ENCODE measurements at places on chromosomes 7 and 10.

GRCh38 chr7:99027241-99027640, 116.7 kb downstream of the SMURF1 start:
- no peak for DNase-seq

DNA sequence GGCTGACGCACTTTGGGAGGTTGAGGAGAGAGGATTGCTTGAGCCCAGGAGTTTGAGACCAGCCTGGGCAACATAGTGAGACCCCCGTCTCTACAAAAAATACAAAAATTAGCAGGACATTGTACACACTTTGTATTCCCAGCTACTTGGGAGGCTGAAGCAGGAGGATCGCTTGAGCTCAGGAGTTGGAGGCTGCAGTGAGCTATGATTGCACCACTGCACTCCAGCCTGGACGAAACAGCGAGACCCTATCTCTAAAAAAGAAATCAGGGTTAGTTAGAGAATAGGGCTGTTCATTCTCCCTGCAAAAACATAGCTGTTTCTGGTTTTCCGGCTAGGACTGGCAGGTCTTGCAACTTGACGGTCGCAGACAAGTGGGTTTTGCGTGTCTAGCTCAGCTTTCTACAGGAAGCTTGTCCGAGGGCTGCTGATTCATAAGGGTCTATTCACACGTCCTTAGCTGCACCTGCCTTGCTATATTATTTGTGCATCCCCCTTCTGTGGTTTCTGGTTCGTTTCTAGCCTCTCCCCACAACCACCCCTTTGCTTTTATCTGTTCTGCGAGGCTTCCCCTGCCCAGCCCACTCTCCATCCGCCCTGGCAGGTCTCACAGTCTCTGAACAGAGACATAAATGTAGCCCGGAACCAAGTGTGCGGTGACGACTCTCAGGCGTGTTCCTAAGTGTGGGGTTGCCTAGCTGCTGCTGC, 10.7 kb downstream of the AMZ1 start:
- DNase-seq, result no peak

- DNase-seq, result no peak
These were observed 17.0 kb downstream of the CUBN start for GRCh38 chr10:17112566-17112965.

GRCh38 chr7:55022002-55022985, 3.5 kb downstream of the EGFR start:
- no peak for DNase-seq

DNA sequence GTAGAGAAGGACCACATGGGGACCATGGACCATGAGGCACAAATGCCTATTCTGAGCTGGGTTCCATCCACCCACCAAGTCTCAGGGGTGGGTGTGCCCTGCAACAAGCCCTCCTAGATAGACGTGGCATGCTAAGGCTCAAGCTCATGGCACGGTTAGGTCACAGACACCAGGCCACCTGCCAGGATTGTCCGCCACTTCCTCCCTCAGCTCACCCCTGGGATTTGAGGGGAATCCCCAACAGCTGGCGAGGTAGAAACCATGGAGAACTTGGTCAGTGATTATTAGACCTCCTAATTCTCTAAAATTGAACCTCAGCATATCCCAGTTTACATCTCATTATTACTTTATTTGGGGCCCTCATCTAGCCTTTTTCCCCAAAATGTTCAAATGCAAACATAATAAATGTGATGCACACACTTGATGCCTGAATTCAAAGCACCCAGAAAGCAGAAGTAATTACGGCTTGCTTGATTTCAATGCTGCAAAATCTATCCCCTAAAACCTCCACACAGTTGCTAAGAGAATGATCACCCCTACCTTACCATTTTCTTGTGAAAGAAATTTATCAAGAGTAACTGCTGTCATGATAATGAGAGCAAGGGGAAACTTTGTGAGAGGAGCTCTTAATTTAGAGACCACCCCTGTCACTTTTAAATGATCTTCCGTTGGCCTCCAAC, 366.6 kb upstream of the PFKP start:
- no peak for DNase-seq

DNA sequence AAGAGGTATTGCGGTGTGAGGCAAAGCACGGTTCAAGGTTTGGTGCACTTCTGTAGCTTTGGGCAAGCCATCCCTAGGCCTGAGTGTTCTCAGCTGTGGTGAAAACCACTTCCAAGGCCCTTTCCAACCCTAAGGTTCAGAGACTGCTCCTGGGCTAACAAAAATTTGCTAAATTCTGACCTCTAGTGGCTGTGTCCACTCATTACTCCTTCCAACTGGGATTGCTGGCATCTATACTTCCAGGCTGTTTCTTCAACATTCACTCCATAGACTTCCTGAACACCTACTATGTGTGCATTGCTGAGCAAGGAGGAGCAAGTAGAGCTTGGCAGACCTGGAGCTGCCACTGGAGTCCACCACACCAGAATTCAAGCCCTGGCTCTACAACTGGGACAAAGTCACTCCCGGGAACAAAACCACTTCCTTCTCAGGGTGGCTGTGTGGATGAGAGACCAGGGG, 29.3 kb upstream of the SH3PXD2A start:
- DNase-seq, result no peak

DNA sequence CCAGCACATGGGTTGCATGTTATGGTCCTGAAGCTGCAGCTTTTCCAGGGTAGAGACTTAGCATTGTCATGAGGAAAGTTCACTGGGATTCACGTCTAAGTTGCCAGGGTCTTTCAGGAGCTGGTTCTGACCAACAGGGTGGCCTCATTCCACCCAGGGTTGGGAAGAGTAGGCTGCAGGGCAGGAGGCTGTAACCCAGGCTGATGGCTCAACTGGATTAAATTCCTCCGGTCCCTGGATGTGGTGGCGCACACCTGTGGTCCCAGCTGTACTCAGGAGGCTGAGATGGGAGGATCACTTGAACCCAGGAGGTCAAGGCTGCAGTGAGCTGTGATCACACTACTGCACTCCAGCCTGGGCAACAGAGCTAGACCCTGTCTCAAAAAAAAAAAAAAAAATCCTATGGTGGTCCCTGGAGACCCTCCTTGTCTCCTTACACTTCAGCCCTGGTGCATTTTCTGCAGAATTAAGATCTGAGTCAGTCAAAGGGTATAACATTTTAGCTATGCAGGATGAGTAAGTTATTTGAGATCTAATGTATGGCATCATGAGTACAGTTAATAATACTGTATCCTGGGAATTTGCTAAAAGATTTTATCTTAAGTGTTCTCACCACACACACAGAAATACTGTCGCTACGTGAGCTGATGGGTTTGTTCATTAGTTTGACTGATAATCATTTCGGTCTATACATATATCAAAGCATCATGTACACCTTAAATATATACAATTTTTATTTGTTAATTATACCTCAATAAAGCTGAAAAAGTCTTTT, 44.0 kb downstream of the ASB13 start:
- DNase-seq, result no peak

GRCh38 chr10:108789336-108789735, 1134.0 kb downstream of the XPNPEP1 start:
- no peak for DNase-seq

- no peak for DNase-seq
These were observed 186.4 kb upstream of the RHOBTB1 start for GRCh38 chr10:61130366-61130765.

- DNase-seq, result no peak
These were observed 54.0 kb downstream of the LAMB4 start for GRCh38 chr7:108076156-108076555.

GRCh38 chr7:12970626-12971025, 283.2 kb downstream of the ARL4A start:
- DNase-seq, result no peak

GRCh38 chr7:2063563-2064260, 169.0 kb downstream of the MAD1L1 start:
- no peak for DNase-seq

- DNase-seq, result no peak
These were observed 285.2 kb downstream of the DNAJB6 start for GRCh38 chr7:157622000-157622399.

GRCh38 chr10:51763746-51764145, 64.4 kb upstream of the CSTF2T start:
- DNase-seq, result no peak

DNA sequence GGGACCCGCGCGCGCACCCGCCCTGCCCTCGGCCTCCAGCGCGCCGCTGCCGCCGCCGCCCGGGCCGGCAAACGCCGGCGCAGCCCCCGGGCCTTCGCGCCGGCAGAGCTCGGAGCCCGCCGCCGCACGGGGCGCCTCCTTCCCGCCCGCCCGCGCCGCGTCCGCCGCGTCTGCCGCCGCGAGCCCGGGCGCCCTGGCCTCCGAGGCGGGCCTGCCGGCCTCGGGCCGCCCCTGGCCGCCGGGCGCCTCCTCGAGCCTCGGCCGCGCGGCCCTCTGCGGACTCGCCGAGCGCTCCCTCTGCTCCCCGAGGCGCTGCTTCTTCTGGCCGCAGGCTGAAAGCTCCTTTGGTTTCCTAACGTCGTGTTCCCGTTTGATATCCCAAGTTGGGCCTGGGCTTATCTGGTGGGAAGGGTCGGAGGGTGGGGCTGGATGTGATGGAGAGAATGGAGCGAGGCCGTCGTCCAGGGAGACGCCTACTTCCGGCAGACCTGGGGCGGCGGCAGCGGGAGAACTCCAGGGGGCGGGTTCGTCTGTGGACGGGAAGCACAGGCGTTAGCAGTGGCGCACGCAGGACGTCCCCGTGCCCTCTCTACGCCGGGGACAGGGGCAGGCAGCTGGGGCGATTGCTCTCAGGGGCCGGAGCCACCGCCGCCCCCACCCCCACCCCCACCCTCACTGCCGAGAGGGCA, 221.0 kb downstream of the PHTF2 start:
- DNase-seq, result peak; percentile 79

- DNase-seq, result no peak
These were observed 17.8 kb downstream of the CELF2 start for GRCh38 chr10:11035301-11035991.

DNA sequence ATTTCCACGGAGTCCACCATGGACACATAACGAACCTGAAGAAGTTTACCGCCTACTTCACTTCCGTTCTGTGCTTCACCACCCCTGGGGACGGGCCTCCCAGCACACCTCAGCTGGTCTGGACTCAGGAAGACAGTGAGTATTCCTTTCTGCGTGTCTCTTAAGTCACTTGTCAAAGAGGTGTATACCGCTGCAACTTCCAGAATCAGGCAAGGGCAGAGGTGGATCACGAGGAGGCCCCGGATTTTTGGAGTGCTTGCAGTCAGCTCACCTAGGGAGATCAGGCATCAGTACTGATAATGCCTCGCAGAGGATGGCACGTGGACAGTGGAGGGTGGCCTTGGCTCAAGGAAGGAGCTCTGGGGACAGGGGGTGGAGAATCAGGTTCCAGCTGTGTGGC, 630.4 kb upstream of the FOXK1 start:
- DNase-seq, result no peak

DNA sequence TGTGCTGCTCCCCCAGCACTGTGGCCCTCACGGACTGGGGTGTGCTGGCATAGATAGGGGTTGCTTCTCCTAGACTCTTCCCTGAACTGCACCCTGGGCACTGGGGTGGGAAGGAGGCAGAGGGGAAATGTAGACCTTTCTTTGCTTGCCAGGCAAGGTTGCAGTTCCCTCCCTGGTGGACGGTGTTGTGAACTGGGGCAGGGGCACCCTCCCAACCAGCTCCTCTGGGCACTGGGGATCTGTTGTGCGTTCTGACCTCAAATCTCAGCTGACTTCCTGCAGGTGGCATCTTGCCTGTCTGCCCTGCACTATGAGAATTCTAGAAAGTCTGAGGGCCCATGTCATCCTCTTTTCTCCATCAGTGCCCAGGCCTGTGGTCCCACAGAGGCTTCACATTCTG, 53.9 kb downstream of the ARHGAP22 start:
- DNase-seq, result no peak

DNA sequence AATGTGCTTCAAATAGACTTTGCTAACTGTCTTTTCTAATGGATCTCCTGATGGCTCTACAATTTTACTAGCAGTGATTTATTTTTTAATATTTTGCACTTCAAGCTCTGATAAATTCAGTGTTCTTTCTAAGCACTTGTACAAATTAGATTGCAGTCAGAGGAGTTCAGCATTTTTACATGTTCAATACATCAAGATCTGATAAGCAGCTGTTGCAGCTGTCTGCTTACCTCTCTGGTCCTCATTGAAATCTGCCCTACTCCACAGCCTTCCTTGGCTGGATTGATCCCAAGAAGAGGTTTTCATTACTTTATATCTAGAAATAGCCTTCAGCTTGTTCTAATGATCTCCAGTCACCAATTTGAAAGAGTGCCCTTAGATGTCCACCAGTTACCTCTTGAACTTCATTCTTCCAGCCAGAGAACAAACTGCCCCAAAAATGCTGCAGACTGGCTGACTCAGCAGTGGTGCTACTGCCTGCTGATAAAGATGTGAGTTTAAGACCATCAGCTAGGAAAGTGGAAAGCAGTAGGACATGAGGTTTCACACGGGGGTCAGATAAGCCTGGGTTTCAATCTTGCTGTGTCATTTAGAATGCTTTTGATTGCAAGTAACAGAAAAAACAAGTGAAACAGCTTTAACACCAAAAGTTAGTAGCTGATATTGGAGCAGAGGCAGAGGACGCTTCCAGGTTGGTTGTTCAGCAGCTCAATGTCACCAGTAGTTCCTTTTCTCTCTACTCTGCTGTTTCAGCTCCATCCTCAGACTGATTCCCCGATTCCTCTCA, 350.9 kb upstream of the NPVF start:
- no peak for DNase-seq
